Kidney epithelial cell (primary cell): ENCODE measurements at places on chromosomes 7 and 10. TPM values are rescaled to one million over a fixed set of nuclear protein-coding genes. Genes with fewer than 3 reads are reported as not detected.

GRCh38 chr7:102055181-102055976 is 231.3 kb upstream of the SH2B2 start:
- no peak for DNase-seq

DNA sequence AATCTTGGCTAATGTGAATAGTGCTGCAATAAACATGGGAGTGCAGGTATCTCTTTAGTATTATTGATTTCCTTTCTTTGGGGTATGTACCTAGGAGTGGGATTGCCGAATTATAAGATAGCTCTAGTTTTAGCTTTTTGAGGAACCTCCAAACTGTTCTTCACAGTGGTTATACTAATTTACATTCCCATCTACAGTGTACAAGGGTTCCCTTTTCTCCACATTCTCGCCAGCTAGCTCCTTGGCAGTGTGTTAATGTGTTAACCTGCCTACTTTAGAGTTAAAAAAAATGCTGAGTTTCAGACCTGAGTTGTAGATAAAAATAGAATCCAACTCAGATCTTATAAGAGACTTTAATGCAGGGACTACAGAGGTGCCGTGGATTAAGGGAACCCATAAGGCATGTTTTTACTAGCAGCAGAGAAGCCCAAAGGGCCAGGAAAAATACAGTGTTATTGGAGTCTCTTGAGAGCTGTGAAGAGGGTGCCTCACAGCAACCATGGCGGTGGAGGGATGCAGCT is 35.4 kb downstream of the CDK13 start:
- no peak for DNase-seq

DNA sequence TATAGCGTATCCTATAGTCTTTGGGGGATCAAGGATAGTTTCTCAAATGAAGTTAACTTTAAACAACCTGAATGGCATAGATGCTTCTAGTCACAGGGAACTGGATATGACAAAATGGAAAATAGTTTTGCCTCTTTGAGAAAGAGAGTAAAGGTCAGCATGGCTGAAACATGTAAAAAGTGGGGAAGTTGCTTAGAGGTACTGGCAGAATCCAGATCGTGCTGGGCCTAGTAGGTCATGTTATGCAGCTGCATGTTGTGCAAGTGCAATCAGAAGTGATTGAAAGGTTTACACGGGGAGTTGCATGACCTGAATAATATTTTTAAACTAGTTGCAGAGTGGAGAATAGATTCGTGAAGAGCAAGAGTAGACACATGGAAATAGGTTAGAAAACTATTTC is 201.1 kb upstream of the HDAC9 start:
- DNase-seq, result no peak

DNA sequence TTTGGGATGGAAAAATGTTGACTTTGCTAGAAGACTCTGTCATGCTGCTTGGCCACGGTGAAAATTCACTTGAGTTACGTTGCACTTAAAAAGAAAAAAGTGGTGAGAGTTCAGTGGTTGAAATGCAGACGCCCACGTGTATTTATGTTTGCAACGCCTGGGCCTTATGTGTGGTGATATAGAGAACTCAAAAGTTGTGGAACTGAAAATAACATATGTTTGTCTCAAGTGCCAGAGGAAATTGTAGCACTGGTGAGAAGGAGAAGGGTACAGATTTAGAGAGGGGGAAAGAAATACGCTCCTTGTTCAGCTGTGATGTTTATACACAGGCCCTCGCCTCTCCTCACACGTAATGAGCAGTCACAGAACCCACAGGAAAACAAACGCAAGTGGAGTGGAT is 73.6 kb downstream of the EMX2 start:
- DNase-seq, result no peak

DNA sequence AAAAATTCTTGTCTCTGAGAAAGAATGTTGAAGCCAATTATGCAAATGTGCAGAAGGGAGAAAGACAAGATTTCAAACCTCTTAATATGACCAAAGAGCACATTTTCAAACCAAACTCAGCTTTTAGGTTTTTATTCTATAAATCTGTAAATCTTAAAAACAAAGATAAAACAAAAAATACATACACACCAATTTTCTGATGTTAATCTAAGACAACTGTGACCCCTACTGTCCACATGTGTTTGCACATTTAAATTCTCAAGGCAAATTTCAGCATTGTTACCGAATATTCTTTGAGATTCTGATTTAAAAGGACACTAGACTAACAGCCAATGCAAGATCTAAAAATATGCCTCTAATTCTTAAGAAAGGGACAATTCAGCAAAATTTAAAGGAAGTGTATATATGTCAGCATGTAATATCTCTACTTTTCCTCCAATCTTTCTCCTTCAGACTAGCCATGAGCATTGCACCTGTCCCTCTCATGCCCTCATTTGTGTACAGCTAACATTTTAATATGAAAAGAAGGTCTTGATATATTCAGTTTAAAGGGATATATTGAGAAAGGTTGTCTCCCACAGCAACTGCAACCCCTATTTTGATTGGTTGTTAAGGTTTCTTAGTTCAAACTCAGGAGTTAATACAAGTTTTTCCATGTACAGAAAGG is 417.9 kb downstream of the IPMK start:
- no peak for DNase-seq

- DNase-seq, result no peak
These were observed 153.0 kb upstream of the PRPS1L1 start for GRCh38 chr7:18180685-18181084.

DNA sequence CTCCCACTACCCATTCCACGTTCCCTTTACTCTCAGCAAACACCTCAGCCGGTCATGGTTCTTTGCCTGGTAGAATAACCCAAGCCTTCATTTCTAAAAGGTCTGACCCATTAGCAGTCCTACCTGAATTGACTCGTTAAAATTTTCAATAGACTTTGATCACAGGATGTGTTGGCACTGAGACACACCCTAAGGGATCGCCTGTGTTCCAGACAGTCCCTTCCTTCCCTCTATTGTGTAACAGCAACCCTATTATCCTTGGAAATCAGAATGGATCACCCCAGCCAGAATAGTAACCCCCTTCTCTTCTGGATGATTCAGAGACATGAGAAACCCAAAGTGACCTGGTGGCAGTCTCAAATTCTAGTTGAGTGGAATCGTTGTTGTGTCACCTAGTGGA is 20.4 kb upstream of the FAM171A1 start:
- no peak for DNase-seq

- DNase-seq, result no peak
These were observed 31.2 kb upstream of the GPR37 start for GRCh38 chr7:124796771-124797170.

DNA sequence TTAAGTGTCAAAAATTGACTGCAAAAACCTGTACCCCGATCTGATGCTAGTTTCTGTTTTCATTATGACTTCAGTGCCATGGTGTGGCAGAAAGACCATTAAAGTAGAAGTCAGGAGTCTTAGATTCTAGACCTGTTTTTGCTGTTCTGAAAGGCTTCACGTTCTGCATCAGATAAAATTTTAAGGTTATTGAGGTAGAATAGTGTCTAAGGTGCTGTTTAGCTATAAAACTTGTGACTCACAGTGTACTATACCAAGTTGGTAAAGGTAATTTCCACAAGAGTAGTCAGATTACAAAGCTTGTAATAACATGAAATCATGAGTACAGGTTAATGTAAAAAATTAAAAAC is 38.6 kb downstream of the ZNRF2 start:
- no peak for DNase-seq

DNA sequence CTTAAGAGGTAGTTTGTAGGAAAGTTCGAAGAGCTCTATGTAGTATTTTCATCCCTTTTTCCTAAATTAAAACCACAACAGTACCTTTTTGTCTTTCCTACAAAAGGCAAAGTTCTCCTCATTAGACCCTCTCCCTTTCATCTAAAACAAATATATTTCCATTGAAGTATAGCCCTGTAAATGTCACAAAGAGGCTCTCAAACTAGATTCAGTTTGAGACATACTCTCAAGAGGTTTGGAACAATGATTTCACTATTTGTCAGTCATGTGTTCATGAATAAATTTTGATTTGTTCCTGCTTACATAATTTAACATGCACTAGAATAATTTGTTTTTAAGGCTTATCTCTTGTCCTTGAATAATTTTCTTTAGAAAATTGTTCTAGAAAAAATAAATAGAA is 12.2 kb downstream of the TAS2R16 start:
- no peak for DNase-seq

DNA sequence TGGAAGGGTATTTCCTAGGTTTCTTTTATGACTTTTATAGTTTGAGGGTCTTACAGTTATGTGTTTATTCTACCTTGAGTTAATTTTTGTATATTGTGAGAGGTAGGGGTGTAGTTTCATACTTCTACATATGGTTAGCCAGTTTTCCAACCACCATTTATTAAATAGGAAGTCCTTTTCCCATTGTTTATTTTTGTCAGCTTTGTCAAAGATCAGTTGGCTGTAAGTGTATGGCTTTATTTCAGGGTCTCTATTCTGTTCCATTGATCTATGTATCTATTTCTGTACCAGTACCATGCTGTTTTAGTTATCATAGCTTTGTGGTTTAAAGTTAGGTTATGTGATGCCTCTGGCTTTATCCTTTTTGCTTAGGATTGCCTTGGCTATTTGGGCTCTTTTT is 71.9 kb upstream of the CC2D2B start:
- DNase-seq, result no peak

DNA sequence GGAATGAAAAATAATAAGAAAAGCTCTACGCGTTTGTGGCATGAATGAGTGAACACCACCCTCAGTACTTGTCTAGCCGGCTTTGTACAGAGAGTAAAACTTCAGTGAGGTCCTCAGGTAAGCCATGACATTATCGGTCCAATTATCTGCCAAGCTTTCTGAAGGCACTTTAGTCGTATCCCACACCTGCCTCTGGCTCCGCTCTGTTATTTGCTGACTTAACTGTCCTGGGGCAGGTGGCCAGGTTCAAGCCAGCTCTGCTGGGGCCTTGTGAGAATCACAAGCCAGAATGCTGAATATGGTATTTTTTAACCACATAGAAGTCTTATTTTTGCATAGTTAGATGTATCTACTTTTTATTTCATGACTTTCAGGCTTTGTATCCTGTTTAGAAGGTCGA is 66.0 kb upstream of the FHIP2A start:
- DNase-seq, result no peak

- DNase-seq, result no peak
These were observed 304.0 kb upstream of the NPSR1 start for GRCh38 chr7:34354011-34354410.

DNA sequence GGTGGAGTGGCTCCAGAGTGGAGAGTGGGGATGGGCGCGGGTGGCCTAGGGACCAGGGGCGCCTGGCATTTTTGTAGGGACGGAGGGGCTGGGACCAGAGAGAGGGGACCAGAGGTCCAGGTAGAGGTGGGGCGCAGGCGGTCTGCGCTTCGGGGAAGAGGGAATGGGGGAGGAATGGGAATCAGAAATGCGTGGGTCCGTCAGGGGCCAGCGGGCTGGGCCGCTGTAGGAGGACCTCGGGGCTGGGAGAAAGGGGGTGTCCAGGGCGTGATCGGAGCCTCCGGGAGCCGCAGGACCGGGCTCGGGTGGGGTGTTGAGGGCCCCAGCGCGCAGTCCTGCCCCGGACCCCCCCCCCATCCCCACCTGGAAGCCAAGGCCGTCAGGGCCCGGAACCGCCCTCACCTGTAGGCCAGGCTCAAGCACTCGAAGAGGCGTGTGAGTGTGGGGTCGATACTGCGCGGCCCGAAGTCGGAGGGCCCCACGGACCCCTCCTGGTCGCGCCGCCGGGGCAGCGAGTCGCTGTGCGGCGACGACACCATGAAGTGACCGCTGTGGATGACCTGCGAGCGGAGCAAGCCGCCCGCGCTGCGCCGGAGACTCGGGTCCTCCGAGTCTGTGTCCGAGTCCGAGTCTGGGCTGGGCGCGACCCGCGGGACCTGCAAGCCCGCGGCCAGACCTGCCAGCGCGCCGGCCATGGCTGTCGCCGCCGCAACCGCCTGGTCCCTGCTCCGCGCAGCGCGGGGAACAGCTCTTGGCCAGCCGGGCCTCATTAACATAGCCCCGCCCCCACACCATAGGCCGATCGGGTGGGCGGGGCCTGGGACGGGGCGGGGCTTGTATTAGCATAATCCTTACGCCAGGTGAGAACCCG is at the start of gene MLXIPL:
Gene MLXIPL, minus strand, starts transcription at position 725 of the 871 bp plus-strand sequence. Its CDS starts 30 bp downstream, at position 695.
- DNase-seq, result no peak

- DNase-seq, result no peak
These were observed 98.9 kb upstream of the ARHGAP21 start for GRCh38 chr10:24822590-24822989.

GRCh38 chr10:50593523-50594376 is 30.0 kb downstream of the SGMS1 start:
- peak; percentile 31 for DNase-seq

GRCh38 chr7:88599528-88599927 is 160.0 kb upstream of the ZNF804B start:
- no peak for DNase-seq

- DNase-seq, result no peak
These were observed 38.6 kb upstream of the RSBN1L start for GRCh38 chr7:77657427-77658224.

- no peak for DNase-seq
These were observed 336.0 kb downstream of the AUTS2 start for GRCh38 chr7:69934144-69934903.

- no peak for DNase-seq
These were observed 38.1 kb downstream of the COL1A2 start for GRCh38 chr7:94432817-94433216.

Gene SLC39A12
- not detected in 2 replicates for total RNA-seq

Gene GLI3
- 6.2 and 7.3 TPM in 2 replicates for total RNA-seq

Gene CARD11
- total RNA-seq, result 31.0 and 31.4 TPM in 2 replicates

Gene BTBD16
- total RNA-seq, result 2.0 TPM in 1 of 2 replicates, not detected in the other

Gene PNLIPRP2
- total RNA-seq, result not detected in 2 replicates

Gene DEPP1
- 19.8 and 21.9 TPM in 2 replicates for total RNA-seq

Gene HMX2
- 0.34 TPM in 1 of 2 replicates, not detected in the other for total RNA-seq

Gene PRLHR
- total RNA-seq, result not detected in 2 replicates

Gene ASAH2
- total RNA-seq, result 0.29 and 6.5 TPM in 2 replicates

Gene TMEM229A
- not detected in 2 replicates for total RNA-seq

Gene SLC26A3
- not detected in 2 replicates for total RNA-seq

Gene ZNF488
- total RNA-seq, result 0.29 and 0.68 TPM in 2 replicates
